ENCODE measurements at places on chromosomes 6 and 20.

GRCh38 chr20:35939264-35939663, 15.0 kb downstream of the SCAND1 start:
- no peak for DNase-seq

- DNase-seq, result no peak
Observed at GRCh38 chr6:145539831-145540230, 195.5 kb downstream of the EPM2A start.

- peak; percentile 60 for DNase-seq
Observed at GRCh38 chr6:292506-293192, 362 bp downstream of the DUSP22 start.

GRCh38 chr6:18183766-18184165, 28.5 kb downstream of the KDM1B start:
- no peak for DNase-seq

- no peak for DNase-seq
Observed at GRCh38 chr6:62516291-62517141, 230.5 kb upstream of the KHDRBS2 start.

GRCh38 chr20:46342010-46342378, 33.7 kb upstream of the CDH22 start:
- no peak for DNase-seq

DNA sequence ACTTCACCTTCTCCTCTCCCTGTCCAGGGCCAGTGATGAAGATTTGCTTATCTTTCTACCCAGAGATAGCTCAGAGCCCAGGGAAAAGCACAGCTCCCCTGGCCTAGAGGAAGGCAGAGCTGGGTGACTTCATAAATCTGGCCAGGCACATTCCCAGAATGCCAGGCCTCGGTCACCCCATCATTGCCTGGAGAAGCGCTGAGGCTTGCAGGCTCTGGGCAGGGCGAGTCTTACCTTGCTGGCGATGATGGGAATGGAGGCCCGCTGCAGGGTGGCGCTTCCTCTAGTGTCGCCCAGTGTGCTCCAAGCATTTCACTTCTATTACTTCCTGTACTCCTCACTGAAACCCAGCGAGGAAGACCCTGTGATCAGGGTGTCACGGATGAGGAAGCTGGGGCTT, 60.1 kb downstream of the DAAM2 start:
- no peak for DNase-seq

DNA sequence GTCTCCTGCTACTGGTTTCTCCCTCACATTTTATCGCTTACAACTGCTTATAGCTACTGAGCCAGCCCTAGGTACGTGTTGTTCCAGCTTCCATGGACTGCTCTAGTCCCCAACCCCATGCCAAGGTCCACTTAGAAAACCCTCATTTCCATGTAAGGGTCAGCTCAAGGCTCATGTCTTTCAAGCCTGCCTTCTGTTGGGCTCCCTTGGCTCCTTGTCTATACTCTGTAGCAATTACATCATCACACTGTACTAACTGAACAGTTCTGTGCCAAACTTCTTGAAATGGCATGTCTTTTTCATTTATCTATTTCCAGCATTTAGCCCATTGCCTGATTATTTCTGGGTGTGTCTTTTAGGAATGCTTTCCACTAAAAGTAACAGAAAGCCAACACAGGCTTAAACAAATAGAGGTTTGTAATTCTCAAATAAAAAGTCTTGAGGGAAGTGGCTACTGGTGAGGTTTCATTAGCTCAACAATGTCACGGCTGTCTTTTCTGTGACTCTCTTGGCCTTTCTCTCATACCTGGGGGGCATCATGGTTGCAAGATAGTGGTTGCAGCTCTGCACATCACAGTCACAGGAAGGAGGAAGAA, 317.6 kb downstream of the TPBG start:
- no peak for DNase-seq

- DNase-seq, result no peak
Observed at GRCh38 chr6:83062225-83062624, 3.4 kb downstream of the UBE3D start.

DNA sequence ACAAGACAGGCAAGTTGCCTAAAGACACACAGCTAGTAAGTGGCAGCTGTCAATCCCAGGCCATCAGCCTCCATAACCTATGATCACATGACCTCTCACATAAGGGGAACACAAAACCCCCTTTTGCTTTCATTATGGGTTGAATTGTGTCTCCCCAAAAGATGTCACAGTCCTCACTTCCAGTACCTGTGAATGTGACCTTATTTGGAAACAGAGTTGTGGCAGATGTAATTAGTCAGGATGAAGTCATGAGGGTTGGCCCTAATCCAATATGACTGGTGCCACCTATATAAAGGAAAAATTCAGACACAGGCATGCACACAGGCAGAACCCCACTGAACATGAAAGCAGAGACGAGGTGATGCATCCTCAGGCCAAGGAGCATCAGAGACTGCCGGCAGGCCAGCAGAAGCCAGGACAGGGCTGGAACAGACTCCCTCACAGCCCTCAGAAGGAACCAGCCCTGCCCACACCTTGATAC, 33.6 kb downstream of the GFOD1 start:
- DNase-seq, result peak; percentile 31

- no peak for DNase-seq
Observed at GRCh38 chr6:144737998-144738397, 452.9 kb downstream of the UTRN start.

DNA sequence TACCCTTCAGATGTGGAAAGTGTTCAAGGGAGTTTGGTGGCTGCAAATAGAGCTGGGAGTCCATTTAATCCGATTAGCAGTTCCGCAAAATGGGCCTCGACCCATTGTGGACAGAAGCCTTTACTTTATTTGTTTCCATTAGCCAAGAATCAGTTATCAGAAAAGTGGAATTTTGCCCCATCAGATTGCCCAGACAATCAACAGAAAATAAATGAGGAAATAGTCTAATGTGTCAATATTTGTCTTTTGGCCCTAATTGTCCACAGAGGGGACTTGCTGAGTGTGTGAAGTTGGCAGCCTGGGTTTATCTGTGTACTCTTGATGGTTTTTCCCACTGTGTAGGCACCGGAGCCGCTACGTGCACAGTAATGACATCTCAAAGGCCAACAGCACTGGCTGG, 134.3 kb downstream of the LINC00237 start:
- no peak for DNase-seq

DNA sequence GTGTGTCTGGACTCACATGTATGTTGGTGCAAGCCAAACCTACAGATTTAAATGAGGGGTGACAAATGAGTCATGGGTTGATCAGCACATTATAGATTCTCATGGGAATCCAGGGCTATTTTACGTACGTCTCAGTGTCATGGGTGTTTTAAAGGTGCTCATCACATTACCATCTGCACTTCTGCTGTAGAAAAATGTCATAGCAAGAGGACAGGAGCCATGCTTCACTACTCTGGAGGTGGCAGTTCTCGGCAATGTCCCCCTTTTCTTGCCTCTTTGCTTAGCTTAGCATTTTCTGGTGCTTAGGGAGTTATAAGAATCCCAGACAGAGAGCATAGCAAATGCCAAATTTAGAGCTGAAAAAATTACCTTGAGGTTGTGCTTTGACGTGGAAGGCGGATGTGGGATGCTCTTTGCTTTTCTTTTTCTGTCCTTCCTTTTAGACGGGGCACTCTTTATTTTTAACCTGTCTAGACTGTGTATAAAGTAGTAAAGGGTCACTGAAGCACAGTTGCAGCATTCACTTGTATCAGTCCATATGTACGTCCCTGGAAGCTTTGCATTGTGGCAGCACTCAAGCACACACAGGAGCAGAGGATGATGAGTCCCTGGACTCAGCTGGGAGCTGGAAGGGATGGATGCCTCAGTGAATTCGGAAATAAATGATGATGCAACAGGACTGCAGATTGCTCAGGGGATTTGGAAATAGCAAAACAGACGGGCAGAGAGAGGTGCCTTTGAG, 139.7 kb downstream of the SYNDIG1 start:
- no peak for DNase-seq

DNA sequence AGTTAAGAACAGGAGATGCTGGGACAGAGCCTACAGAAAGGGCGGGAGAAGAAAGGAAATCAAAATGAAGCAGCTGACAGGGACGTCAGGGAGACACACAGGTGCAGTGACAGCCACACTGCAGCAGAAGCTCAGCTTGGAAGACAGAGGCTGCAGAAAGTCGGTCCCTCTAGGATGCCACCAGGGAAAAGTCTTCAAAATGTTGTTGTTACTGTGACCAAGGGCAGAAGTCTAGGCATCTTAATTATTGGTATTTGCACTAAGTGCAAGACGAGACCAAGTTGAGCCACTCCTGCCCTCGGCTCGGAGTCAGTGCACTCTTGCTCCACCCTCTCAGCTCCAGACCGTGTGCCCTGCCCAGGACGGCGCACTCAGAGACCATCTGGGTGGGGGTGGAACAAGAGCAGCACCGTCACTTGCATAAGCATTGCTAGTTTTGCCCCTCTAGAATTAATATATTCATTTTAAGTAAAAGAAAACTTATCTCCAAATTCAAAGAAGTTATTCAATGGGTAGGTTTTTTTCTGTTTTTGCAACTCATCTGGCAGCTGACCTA, 2.6 kb downstream of the PRR18 start:
- DNase-seq, result no peak

- no peak for DNase-seq
Observed at GRCh38 chr6:166940643-166941068, 15.7 kb downstream of the RNASET2 start.

DNA sequence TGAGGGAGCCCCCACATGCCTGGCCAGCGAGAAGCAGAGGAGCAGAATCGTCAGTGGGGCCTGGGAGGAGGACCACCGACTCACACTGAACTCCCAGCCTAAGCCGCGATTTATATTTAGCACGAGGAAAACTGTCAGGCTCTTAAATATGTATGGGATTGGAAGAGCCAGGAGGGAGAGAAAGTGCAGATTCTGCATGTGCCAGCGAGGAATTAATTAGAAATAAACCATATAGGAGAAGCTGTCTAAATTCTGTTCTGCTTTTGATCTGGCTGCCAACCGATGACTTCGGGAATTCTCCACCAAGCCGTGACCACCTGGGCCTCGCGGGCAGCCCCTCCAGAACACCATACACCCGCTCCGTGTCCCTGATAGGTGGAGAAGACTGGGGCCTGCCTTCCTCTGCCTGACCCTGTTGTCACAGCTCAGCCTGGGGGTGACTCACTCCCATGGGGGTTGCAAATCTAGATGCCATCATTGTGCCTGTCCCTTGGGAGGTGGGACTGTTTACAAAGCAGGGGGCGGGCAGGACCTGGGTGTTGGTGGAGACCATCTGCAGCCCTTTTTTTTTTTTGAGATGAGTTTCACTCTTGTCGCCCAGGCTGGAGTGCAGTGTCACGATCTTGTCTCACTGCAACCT, 91.1 kb upstream of the PMEPA1 start:
- DNase-seq, result no peak

DNA sequence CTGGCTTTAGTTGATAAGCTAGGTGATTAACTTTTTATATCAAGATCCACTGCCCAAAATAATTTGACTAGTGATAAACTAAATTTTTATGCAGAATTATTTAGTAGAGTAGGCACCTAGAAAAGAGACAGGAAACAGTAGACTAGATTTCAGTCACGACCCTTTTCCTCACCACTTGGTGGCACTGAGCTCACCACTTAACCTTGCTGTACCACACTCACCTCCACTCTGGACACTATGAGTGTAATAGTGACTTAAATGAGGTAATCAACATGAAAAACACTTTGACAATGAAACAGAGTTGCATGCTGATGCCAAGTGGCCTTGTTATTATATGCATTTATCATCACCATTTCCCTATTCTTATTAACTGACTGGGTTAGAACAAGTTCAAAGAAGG, 730.4 kb downstream of the KIF16B start:
- DNase-seq, result no peak

GRCh38 chr20:62709537-62709905, 885 bp downstream of the NTSR1 start:
- no peak for DNase-seq

- no peak for DNase-seq
Observed at GRCh38 chr20:35772563-35773058, 796 bp downstream of the PHF20 start.

DNA sequence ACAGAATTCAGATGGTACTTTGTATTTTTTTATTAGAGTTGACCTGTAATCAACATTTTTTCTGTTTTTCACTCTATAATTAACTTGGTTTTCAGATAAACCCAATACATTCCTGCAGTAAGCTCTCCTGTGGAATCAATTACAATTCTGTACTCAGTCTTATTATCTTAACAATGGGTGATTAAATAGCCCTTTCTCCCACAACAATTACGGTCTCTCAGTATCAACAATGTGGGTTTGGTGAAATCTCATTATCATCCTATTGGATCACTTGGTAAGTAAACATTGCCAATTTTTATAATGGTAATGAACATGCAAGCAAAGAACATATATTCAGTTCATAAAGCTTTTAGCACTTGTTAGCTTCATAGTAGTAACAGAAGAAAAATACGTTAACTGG, 438.9 kb upstream of the EPHA7 start:
- no peak for DNase-seq

DNA sequence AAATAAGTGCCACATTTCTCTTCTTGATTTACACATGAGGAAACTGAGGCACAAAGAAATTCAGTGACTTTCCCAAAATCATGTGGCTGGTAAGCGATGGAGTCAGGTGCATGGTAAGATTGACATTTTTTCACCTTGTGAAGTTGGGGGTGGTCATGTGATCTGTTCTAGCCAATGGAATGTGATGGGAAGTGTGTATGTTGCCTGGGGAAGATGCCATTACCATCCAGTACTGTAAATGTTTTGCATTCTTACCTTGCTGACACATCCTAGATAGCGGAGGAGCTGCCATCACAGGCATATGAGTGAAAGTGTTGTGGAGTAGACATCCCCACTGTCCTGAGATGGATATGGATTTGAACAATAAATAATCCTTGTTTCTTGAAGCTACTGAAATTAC, 499.6 kb upstream of the SULF2 start:
- no peak for DNase-seq

DNA sequence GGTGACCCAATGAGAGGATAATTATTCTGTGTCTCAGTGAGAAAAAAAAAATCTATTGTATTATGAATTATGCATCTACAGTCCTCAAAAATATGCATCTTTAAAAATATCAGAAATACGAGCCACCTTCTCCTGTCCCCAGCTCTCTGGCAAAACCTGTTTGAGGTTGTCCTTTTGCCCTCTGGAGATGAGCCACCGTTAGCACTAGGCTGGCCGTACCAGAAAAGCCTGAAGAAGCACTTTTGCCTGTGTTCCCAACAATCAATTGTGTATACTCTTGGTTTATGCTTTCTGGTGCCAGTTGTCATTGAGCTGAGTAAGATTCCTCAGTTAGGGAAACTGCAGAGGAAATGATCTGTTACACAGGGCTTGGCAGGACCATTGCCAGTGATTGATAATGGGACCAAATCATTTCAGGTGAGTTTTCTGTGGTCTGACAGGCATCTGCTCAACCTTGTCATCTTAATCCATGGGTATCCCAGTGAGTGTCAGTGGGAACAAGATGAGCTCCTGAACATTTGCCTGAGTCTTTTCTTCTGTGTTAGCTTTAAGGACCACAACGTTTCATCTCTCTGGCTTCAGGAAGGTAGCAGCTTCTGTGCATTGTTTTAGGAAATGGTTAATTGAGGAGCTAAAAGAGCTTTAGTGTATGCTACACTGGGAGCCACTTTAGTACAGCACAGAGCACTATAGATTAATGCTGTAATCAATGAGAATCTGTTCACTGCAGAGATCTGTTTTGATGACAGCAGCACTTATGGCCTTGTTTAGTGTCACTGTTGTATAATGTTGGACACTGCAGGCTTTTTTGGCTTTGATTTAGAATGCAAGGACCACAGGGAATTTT, 330.1 kb downstream of the RIMS1 start:
- no peak for DNase-seq

GRCh38 chr20:32742322-32743236, 688 bp downstream of the COMMD7 start:
- DNase-seq, result no peak
